ENCODE measurements at places on chromosomes 3 and 15.

- no peak for DNase-seq
These were observed 43.6 kb upstream of the RPL32 start for GRCh38 chr3:12884790-12885582.

- no peak for DNase-seq
These were observed 50.1 kb downstream of the PCSK6 start for GRCh38 chr15:101439285-101439919.

- peak; percentile 92 for DNase-seq
These were observed 1.2 kb downstream of the KLF13 start for GRCh38 chr15:31327669-31328427.

- DNase-seq = no peak
These were observed 83.5 kb upstream of the MRPL3 start for GRCh38 chr3:131586277-131586676.

DNA sequence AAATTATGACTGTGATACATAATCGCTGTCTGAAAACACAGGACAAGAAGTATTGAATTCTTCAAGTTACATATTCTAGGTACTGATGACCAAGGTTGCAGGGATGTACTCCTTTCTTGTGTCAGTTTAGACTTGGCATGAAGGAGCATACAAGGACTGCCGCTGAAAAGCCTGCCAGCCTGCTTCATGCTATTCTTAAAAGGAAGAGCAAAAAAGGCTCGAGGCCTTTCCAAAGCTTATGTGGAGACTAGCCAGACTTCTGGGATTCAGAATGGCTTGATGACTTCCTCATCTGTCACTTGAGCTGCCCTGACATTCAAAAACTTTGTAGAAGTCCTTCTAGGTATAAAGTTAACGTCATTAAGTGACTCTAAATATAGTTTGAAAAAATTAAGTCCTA lies 92.0 kb downstream of the CADM2 start:
- DNase-seq = no peak

DNA sequence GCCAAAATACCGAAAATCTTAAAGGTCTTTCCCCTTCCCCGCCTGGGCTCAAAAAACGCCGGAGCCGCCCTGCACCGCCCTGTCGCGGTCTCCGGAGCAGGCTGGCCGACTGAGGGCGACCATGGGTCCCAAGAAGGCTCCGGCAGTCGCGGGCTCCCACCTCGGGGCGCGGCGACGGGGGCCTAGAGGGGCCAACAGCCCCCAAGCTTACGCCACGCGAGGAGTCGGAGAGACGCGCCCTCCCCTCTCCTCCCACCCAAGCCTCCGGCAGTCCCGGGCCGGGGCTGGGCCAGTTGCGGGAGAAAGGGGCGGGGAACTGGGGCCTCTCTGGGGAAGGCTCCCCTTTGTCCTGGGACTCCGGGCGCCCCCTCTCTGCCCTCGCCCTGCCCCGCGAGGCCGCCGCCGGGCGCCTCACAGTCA lies 69.2 kb downstream of the GOLGA8B start:
- no peak for DNase-seq

- DNase-seq = no peak
These were observed 266.8 kb downstream of the ZNF385D start for GRCh38 chr3:21484057-21484827.

DNA sequence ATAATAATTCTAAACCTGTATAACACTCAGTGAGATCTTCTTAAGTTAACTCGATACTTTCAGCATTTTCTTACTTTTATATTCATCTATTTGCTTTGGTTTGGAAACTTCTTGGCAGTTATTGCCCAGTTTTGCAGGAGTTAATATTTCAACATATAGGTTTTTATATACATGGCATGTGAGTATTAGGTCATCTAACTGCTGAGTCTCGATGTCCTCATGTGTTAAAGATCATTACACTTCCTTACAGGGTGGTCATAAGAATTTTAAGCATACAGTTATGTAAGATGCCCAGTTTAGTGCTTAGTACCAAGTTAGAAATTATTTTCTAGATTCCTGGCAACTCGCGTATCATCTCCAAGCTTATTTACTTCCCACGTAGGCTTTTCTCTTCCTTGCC lies 62.9 kb downstream of the TMEM39A start:
- DNase-seq = no peak

DNA sequence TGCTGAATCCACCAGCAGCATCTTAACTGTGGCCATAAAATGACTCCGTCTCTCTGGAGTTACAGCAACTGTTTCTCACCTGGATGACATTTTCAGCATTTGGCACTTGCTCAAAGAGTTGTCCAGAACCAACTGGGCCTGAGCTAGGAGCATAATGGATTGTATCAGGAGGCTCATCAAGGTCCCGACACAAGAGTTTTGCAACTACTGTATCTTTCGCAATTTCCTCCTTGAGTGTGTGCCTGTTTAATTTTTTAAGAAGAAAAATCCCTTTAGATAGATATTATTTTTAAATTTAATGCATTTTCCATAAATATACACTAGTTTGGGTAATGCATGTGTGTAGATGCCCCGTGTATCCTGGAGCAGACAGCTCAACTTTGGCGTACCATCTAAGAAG lies 44.3 kb upstream of the C3orf49 start:
- DNase-seq = no peak

DNA sequence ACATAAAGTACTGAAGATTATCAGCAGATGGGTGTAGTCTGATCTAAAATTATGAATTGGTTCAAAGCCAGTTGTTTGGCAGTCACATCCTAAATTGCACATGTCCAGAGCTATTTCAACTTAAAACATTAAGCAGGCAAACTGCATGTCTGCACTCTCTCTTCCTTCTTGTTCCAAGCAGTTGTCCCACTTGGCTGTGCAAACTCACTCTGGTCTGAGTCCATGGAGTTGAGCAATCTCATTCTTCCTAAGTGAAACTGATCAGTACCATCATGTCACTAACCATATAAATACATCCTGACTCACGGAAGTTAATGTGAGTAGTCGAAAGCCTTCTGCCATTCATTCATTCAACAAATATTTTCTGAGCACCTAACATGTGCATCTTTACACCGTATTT lies 353.0 kb downstream of the ROBO1 start:
- DNase-seq = no peak

GRCh38 chr15:55990516-55990915 lies 2.9 kb downstream of the NEDD4 start:
- no peak for DNase-seq

DNA sequence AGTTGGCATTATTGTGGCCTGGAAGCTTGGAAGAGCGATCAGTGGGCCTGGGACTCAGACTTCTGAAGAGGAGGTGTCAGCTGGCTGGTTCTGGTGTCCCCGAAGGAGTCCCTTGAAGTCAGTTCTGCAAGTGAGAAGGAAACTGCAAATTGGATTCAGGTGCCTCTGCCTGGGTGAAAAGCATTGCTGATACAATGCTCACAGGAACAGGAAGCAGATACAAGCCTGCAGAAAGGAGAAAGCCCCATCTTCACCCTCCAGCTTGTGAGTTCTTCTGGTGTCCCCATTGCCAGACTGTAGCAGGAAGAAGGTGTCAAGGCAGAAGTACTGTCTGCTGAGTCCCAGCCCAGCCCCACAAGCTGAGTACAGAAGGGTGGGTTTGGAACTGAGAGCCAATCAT lies 271.3 kb downstream of the PLOD2 start:
- DNase-seq = no peak

GRCh38 chr3:43406643-43407023 lies 120.3 kb downstream of the SNRK start:
- no peak for DNase-seq

GRCh38 chr3:14494973-14495300 lies 45.2 kb downstream of the GRIP2 start:
- no peak for DNase-seq

DNA sequence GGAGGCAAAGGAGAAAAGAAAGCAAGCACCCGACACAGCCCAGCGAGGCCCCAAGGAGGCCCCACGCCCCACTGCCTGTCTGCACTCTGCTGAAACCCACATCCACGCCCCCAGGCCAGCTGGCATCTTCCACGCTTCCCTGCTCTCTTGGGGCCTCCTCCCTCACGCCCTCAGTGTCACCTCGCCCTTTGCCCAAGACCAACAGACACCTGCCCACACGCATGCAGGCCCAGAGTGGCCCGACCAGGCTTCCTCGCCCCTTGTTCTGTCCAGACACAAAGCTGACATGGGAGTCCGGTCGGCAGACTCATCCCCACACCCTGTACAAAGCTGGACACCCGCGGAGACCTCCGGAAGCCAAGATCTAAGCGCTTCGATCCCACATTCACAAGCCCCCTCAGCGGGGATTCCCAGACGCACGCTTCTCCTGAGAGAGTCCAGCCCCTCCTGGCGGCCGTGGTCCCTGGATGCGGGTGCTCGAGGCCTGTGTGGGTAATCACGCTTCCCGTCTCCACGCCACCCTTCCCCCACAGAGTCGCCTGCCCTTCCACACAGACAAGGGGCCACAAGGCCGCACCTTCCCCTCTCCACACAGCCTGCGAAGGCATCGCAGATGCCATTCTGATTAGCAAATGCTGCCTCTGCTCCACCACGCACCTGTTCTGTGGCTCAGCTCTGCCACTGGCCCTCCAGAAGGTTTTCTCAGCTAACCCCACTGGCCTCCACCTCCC lies 176.6 kb downstream of the XXYLT1 start:
- no peak for DNase-seq

- DNase-seq = no peak
These were observed 80.4 kb upstream of the IGF1R start for GRCh38 chr15:98567951-98568350.
